ENCODE measurements at places on chromosomes 7 and 10. TPM values are rescaled to one million over a fixed set of nuclear protein-coding genes. Genes with fewer than 3 reads are reported as not detected.

The PPP3CB gene
- total RNA-seq = 27.5 TPM

DNA sequence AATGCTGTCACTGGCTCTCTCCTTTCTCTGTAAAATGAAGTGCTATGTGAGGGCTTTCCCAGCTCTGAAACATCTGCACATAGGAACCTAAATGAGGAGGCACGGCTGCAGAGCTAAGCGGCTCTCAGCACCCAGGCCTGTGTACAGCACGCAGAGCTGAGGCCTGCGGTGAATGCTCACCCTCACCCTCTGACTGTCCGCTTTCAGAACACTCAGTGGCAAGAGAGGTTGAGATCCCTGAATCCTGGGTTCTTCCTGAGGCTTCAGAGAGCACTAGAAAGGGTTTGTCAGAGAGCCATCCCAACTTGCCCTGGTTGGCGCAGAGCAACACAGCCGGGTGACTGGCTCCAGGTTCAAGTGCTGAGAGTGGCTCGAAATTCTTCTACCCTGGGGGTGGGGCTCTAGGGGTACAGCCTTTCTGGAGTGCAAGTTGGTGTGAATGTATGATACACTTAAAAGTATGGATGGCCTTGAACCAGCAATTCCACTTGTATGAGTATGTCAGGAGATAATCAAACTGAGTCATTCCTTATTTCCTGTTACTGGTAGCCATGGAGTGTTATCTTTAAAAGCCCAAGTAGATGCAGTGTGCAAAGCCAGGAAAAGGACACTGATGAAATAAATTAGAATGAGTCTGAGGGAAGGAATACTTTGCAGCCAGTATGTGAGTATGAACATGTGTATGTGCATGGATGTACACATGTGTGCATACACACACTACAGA is 1.7 kb upstream of the CCDC201 start:
- no peak overlapping the region for H3K4me3 ChIP-seq
- H3K27me3 ChIP-seq = no peaks in the 10 kb centered on the region
- no peaks in the 10 kb centered on the region for H3K4me1 ChIP-seq
- H3K36me3 ChIP-seq = no peaks in the 10 kb centered on the region
- no peak overlapping the region for H3K27ac ChIP-seq

The STEAP4 gene
- total RNA-seq = 14.8 TPM

DNA sequence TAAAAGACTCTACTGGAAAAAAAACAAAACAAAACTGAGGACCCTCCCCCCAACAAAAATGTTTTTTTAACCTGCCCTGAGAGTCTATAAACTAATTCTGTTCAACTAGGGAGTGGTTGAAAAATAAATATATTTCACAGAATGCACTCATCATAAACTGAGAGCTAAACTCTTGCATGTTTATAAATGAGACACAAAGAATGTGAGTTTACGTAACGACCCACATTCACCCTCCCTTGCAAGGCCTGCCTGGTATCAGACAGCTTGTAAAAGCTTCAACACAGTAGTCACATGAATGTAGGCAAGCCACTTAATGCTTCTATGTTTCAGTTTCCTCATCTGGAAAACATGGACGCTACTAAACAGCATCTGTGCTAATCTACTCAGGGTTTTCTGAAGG is 50.3 kb downstream of the JAZF1 start:
- no peak overlapping the region for H3K27ac ChIP-seq
- H3K27me3 ChIP-seq = no peaks in the 10 kb centered on the region
- DNase-seq = no peak
- H3K4me1 ChIP-seq = peaks cover 6% of the 10 kb centered on the region
- no peaks in the 10 kb centered on the region for H3K36me3 ChIP-seq

GRCh38 chr7:2336626-2337299 is 17.9 kb upstream of the EIF3B start:
- no peaks in the 10 kb centered on the region for H3K36me3 ChIP-seq
- H3K27ac ChIP-seq = no peak overlapping the region
- H3K27me3 ChIP-seq = no peaks in the 10 kb centered on the region
- H3K4me3 ChIP-seq = no peak overlapping the region
- DNase-seq = no peak

DNA sequence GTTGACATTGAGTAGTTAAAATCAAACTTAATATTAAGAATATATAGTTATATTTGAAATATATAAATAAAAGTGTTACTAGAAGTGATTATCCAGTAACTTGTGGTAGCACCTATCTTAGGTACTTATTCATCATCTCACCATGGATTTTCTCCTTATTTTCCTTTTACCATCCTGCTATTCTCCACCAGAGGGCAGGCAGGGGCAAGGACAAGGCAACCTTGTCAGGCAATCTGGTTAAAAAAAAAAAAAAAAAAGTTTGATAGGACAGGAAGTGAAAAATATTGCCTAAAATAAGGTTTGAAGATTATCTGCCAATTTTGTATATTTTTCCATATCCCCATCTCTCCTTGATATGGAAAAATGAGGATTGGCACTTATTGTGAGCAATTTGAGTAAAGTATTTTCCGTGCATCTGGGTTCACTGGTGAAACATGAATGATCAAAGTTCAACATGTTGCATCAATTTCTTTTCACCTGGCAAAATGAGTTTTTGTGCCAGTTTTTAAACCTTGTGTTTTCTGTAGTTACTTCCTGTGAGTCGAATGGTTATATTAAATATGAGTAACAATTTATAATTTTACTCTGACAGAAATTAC is 256.7 kb downstream of the AGMO start:
- peak; percentile 64 for DNase-seq
- H3K4me3 ChIP-seq = no peak overlapping the region

- DNase-seq = no peak
Observed at GRCh38 chr10:110357252-110357780, 52.6 kb upstream of the SMNDC1 start.

The AKR1C8 gene
- total RNA-seq = not detected

DNA sequence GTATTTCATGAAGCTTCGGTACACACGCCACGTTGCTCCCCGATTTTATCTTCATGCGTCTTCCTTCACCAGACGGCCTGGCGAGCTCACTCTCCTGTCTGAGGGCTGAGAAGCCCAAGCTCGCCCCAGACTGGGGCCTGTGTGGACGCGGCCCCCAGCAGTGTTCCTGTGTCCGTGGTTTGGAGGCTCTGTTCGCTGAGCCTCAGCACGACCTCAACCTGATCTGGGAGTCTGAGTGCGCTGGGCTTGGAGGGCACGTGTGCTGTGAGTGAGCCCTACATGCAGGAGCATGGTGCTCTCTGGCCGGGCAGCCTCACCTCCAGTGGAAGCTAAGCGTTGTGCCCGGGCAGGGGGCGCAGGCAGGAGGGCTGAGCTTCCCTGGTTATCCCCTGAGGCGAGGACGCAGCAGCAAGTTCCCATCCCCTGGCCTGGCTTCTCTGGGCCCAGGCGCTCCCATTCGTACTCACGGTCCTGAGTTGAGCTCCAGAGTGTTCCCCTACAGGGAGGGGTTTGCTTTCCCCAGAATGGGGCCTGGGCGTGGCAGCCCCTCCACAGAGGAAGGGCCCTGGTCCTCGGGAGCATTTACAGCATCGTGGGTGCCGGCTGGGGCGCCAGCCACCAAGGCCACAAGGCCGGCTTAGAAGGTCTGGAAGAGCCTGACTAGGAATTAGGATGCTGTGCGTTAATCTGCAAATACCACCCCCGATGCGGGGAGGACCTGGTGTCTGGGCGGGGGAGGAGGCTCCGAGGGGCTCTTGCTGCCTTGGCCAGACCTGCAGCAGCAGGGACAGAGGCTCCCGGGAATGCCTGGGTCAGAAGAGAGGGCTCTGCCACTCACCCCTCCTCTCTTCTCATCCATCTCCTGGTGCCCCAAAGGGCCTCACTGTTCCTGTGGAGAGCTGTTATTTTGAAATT is 400.6 kb downstream of the DNAJB6 start:
- H3K36me3 ChIP-seq = no peaks in the 10 kb centered on the region
- no peaks in the 10 kb centered on the region for H3K4me1 ChIP-seq
- H3K4me3 ChIP-seq = no peak overlapping the region
- DNase-seq = no peak

Data from body of pancreas (tissue), 4 donors.